ENCODE measurements at places on chromosomes 16 and 17. TPM values are rescaled to one million over a fixed set of nuclear protein-coding genes. Genes with fewer than 3 reads are reported as not detected.

Gene KRT33A
- total RNA-seq, result 0.92 TPM

GRCh38 chr17:79339321-79339720 lies 264.7 kb downstream of the ENGASE start:
- ATAC-seq, result no peak

DNA sequence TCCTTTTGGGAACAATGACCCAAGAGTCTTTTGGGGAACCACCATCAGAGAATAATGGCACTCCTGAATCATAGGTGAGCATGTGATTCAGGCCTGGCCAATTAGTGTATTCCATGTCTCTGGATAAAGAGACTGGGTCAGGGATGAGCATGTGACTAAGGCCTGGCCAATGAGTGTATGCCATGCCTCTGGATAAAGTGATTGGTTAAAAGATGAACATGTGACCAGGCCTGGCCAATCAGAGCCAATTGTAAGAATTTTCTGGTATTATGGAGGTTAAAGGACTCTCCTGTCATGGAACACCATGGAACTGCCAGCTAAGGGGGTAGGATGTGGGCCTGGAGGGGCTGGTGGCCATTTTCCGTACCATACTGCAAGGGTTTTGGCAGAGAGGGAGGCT lies 194.3 kb downstream of the C16orf78 start:
- ATAC-seq, result no peak

DNA sequence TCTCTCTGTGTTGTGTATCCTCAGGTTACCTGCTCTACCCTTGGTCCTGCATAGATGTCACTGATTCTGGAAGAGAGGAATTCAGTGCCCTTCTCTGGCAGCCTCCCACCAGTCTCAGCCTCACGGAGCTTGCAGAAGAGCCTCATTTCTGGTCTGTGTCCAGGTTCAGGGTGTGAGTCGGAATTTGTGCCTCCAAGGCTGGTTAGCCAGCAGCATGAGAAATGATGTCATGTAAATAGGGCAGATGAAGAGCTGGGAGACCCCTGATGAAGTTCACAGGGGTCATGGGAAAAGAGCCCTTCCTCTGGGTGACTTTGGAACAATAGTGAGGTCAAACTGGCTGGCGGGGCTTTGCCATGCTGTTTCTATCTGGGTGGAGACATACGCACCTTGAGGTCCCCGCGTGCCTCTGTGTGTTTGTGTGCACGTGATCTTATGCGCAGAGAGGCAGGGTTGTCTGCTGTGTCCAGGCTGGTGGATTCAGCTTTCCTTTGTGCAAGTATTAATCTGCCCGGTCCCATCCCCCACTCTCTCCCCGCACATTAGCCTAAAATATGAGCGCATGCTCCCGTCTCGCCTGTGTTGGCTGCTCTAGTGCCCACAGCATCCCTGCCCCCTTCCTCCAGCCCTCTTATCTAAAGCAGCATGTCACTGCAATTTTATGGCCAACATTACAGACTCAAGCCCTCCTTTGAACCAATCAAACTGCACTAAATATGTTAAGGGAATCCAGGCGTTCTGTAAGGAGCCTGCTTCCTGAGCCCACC lies 256.3 kb upstream of the ZFHX3 start:
- ATAC-seq, result no peak

- ATAC-seq, result no peak
Observed at GRCh38 chr16:14291286-14291685, 220.2 kb downstream of the MRTFB start.

Gene CCL4
- total RNA-seq, result not detected

GRCh38 chr17:31293581-31293980 lies 3.5 kb downstream of the OMG start:
- no peak for ATAC-seq

DNA sequence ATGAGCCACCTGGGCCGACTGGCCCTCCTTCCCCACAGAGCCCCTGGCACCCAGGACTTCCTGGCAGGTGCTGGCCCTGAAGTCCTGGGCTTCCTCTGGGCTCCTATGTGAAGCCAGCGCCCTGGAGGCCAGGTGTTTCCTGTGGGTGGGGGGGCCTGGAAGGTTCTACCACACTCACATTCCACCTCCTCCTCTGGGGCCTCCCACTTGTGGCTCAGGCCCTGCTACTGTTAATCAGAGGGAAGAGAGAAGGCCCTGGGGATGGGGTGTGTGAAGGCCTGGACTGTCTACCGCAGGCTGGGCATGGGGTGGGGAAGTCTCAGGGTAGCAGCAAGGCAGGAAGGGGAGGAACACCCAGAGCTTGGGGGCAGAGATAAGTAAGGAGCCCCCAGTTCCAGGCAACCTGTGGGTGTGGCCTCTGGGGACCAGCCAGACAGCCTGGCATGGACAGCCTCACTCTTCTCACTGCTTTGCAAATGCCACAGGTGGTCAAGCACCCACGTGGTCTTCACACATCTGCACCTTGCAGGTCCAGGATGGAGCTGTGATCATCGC lies 111.9 kb upstream of the TNRC6C start:
- ATAC-seq, result no peak

- no peak for ATAC-seq
Observed at GRCh38 chr17:72693956-72694355, 398.5 kb downstream of the SLC39A11 start.

Gene FBXO31
- total RNA-seq, result 16.9 TPM

DNA sequence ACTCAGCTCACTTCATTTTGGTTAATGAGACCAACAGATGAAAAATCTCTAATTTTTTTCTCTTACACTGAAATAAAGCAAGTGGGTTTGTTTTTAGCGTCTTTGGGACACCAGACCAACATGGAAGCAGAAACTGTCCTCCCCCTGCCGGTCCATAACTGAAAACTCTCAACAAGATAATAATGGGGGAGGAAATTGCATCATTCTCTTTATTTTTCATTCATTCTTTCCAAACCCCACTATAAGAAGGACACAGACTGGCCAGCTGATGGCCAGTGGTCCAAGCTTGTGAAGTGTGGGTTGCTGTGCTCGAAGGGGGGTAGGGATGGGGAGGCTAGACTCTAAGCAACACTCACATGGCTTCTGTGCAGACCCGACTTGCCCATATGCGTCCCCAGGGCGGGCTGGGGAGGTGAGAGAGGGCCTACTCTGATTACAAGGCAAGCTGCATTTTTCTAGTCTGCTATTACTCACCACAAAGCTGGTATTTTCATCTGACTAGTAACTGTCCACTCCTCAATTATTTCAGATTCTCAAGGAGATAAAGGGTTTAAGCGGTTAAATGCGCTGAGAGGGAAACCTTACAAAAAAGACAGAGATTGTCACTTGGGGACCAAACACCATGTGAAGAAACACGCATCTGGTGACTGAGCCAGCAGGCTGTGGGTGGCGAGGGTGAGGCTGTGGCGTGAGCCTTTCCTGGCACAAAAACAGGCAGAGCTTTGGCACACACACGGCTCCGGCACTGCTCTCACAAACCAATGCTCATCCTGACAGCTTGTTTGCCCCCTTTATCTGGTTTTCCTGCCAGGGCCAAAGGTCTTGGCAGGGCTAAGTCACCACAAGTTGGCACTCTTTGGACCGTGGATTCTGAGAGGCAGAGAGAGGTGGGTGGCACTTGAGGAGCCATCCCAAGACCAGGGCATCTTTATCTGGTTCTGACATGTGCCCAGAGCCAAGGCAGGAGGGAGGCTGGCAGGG lies 38.2 kb downstream of the MARF1 start:
- no peak for ATAC-seq

Gene GGNBP2
- total RNA-seq, result 43.6 TPM

Gene SLC39A11
- 32.8 TPM for total RNA-seq

Gene MVD
- 154 TPM for total RNA-seq

- no peak for ATAC-seq
Observed at GRCh38 chr17:77690271-77691161, 268.0 kb upstream of the TNRC6C start.

DNA sequence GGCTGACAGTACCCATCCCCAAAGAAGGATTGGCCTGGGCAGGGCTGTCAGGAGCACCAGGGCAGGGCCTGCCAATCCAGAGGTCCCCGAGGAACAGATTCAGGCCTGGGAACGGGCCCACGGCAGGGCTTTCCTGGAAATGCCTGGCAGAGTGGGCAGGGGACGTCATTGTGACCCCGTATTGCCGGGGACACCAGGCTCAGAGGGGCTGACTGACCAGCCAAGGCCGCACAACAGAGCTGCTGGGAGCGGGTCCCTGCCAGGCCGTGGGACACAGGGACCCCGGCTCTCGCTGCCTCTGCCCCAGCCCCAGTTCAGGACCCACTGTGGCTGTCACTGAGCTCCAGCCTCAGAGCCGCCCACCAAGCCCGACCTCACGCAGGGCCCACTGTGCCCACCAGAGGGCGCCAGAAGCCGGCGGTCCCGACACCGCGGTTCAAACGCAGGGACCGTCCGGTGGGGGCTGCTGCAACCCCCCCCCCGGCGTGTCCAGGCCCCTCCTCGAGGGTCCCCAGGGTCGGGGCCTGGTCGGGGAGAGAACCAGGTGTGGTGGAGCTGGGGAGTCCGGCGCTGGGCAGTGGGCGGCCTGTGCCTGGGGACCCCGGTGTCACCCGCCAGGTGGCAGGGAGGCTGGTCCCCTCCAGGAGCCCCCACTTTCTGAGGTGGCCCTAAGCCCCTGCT lies 15.2 kb upstream of the SSTR5 start:
- peak; percentile 32 for ATAC-seq

Gene PLK1
- total RNA-seq, result 29.9 TPM

DNA sequence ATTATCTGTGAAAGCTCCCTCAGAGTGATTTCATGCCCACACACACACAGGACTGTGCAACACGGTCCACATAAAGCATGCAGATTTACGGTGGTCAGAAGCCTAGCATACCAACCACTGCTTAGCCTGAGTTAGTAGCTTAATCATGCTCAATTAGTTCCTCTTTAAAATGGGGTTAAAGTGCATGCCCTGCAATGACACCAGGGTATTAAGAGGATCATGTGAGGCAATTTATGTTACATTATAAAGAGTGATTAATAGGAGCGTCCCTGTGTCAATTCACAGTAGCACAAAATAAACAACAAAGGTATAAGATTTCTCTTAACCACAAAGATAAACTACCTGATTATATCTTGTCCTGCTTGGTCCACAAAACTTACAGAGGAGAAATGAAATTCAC lies 39.8 kb downstream of the C17orf67 start:
- ATAC-seq, result peak; percentile 12

- ATAC-seq, result no peak
Observed at GRCh38 chr16:17177959-17178905, 292.5 kb downstream of the XYLT1 start.

GRCh38 chr16:54883358-54883757 lies 47.3 kb upstream of the IRX5 start:
- no peak for ATAC-seq

- ATAC-seq, result peak; percentile 62
Observed at GRCh38 chr17:49210158-49211029, at the start of the genes ABI3 and GNGT2. ABI3 (plus strand) TSS chr17:49210707; CDS start chr17:49210725, 18 bp downstream. GNGT2 (minus strand) TSS chr17:49210574; CDS start chr17:49207422, 3,152 bp downstream.

Gene ATP2A1
- 0.48 TPM for total RNA-seq

- peak; percentile 19 for ATAC-seq
Observed at GRCh38 chr16:16027728-16028310, 78.4 kb downstream of the ABCC1 start.

DNA sequence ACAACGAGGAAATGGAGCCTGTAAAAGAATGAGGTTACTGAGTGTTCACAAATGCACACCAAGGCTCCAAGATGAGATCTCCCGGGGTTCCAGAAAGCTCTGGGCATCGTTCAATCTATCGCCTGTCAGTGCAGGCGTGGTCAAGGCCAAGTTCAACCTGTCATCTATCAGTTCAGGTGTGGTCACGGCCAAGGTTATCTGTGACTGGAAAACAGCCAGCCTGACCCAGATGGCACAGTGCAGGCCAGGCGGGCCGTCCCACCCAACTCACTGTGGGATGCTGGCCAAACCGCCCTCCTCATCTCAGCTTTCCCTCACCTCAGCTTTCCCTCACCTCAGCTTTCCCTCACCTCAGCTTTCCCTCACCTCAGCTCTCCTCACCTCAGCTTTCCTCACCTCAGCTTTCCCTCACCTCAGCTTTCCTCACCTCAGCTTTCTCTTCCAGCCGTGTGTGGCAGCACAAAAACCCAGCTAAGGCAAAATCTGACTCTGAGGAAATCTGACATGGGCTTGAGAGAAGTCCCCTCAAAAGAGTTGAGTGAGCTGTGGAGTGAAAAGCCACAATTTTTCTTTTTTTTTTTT lies 2.4 kb downstream of the CHMP1A start:
- ATAC-seq, result no peak

Gene ZMYND15
- total RNA-seq, result 0.36 TPM

Gene KRT28
- total RNA-seq, result not detected

GRCh38 chr17:29674281-29674680 lies 51.6 kb upstream of the CORO6 start:
- no peak for ATAC-seq

GRCh38 chr16:8646326-8647053 lies 25.0 kb downstream of the METTL22 start:
- ATAC-seq, result no peak

DNA sequence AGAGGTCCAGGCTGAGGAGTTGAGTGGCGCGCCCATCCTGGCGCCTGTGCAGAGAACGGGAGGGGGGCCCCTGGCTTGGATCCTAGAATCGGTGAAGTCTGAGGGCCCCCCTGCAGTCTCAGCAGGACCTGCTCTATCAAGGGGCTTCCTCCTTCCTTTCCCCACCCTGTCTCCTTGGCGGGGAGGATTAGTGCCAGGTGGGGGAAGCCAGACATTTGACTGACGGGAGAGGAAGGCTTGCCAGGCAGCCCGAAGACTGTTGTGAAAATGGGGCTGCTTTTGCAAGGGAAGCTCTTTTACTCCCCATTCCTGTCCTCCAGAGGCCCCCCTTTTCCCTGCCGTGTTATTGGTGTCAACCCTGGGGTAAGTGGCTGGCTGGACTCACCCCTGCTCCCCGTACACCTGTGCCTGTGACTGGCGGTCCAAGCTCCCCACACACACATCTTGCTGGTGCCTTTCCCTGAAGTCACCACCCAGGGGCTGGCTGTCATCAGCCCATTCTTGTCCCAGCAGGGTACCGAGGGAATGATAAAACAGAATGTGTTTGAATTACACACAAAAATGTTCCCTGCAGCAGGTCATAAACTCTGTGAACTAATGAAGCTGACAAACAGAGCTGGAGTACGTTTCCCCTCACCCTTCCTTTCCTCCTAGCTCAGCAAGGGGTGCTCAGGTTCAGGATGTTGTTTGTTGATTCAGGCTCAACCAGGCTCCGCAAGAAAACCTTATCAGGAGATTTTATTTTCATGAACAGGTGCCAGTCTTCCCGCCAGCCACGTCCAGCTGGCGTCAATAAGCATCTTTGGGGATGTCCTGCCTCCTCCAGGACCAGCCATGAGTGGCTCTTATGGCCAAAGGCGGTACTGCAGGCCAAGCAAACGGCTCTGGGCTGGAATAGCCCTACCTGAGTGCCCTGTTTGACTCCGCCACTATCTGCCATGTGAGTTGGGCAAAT lies 4.4 kb upstream of the ARMC7 start:
- peak; percentile 40 for ATAC-seq

Gene C16orf86
- total RNA-seq, result 0.84 TPM

GRCh38 chr16:79093554-79093967 lies 507.0 kb downstream of the MAF start:
- ATAC-seq, result no peak

All from esophagus mucosa (tissue), 1 donor.